ENCODE measurements at places on chromosomes 1 and 21.
A peak's percentile ranks its signal among the peaks of the same experiment; 100 is the strongest.

GRCh38 chr1:197848350-197848749 is 54.1 kb upstream of the C1orf53 start:
- DNase-seq: no peak

GRCh38 chr1:153945795-153946621 is 510 bp downstream of the DENND4B start:
- peak; percentile 64 for DNase-seq

GRCh38 chr1:112549590-112549989 is 40.8 kb downstream of the WNT2B start:
- no peak for DNase-seq

- DNase-seq: no peak
Measured at GRCh38 chr1:64328193-64328592, 124.8 kb downstream of the UBE2U start.

DNA sequence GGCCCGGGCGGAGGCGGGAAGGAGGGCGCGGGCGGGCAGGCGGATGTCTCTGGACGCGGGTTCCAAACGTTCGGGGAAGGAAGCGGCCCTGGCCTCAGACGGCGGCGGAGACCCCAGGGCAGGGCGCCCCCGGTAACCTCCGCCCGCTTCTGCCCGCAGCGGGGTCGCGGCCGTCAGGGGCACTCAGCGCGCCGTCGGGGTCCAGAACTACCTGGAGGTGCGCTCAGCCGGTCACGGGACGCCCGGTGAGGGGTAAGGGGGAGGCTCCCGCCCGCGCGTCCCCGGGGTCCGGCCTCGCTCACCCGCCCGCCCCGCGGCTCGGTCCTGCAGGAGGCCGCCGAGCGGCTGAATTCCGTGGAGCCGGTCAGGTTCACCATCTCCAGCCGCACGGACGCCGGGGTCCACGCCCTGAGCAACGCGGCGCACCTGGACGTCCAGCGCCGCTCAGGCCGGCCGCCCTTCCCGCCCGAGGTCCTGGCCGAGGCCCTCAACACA is 406 bp downstream of the PUSL1 start:
- no peak for DNase-seq

GRCh38 chr1:53410100-53410541 is 49.1 kb upstream of the DMRTB1 start:
- no peak for DNase-seq

GRCh38 chr21:34570313-34570712 is 44.6 kb downstream of the RCAN1 start:
- DNase-seq: no peak

- DNase-seq: no peak
Measured at GRCh38 chr21:14763695-14764064, 217.6 kb upstream of the SAMSN1 start.

- peak; percentile 12 for DNase-seq
Measured at GRCh38 chr1:87174724-87175245, 153.9 kb upstream of the LMO4 start.

- no peak for DNase-seq
Measured at GRCh38 chr1:5389101-5389885, 602.9 kb downstream of the NPHP4 start.

- no peak for DNase-seq
Measured at GRCh38 chr1:245855846-245856730, 651.0 kb downstream of the SMYD3 start.

DNA sequence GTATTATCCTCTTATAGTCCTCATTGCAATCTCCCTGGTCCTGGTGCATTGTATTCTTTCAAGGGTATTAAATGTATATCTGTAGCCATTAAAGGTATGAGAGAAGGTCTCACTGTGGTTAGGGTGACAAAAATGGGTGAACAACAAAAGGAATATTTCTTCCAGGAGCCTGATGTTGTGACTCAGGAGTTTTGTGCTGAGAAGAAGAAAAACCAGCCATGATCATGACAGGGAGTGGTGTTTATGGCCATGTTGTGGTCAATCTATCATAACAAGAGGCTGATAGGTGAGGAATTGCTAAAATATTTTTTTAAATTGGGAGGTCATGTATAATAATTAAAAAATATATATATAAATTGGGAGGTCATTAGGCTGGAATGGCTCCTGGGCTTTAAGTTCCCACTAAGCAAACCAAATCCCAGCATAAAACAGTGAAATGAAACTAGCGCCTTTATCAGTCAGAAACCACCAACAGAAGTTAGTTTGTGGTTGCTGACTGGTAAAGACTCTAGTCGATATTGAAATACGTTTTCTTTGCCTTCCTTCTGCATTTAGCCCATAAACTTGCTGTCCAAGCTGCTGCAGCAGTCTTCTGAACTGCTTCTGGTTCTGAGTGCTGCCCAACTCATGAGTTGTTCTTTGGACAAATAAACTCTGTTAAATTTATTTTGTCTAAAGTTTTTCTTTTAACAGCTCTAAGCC is 60.3 kb downstream of the TBX19 start:
- no peak for DNase-seq

- no peak for DNase-seq
Measured at GRCh38 chr1:27567146-27567526, 36.8 kb downstream of the AHDC1 start.

- no peak for DNase-seq
Measured at GRCh38 chr1:205275916-205276688, 45.4 kb downstream of the NUAK2 start.

DNA sequence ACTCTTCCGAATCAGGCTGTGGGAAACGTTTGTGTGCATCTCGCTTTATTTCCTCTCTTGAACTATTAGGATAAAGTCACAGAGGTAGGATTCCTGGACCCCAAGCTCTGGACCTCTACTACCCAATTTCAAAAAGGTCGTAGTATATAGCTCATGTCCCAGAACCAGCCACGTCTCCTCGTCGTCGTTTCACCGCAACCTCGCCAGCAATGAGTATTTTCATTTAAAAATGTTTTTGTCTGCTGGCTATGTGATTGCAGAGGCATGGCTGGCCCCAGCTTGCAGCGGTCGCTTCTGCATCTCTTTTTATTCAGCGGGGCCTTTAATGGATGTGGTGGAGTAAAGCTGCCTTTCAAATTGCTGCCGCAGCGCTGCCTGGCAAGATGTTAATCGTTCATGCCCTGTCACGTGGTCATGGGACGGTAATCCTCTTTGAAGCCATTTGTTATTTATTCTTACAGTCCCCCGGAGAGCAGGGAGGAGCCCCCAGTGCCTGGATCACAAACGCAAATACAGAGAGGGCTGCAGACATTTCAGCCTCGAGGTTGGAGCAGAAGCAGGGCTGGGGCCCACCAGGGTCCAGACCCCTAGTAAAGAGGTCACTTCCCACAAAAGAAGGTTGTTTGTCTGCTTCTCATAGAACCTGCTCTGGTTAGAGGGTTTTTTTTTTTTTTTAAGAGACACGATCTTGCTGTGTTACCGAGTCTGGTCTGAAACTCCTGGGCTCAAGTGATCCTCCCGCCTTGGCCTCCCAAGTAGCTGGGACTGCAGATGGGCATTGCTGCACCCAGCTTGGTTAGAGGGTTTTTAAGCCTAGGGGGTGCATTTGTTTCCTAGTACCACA is 11.6 kb upstream of the NPHP4 start:
- peak; percentile 91 for DNase-seq

DNA sequence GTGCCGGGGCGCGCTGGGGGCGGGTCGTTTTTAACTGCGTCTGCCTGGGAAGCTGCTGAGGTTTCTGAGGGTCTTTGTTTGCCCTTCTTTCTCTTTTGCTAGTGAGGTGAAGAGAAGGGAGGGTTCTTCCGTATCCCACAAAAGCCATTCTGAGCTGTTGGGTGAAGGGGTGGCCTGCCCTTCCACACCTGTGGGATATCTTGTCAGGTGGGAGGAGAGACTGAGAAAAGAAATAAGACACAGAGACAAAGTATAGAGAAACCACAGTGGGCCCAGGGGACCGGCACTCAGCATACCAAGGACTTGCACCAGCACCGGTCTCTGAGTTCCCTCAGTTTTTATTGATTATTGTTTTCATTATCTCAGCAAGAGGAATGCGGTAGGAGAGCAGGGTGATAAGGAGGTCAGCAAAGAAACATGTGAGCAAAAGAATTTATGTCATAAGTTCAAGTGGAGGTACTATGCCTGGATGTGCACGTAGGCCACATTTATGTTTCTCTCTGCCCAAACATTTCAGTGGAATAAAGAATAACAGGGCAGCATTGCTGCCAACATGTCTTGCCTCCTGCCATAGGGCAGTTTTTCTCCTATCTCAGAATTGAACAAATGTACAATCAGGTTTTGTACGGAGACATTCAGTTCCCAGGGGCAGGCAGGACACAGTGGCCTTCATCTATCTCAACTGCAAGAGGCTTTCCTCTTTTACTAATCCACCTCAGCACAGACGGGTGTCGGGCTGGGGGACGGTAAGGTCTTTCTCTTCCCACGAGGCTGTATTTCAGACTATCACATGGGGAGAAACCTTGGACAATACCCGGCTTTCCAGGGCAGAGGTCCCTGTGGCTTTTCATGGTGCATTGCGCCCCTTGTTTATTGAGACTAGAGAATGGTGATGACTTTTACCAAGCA is 972 bp downstream of the PGBD2 start:
- no peak for DNase-seq

DNA sequence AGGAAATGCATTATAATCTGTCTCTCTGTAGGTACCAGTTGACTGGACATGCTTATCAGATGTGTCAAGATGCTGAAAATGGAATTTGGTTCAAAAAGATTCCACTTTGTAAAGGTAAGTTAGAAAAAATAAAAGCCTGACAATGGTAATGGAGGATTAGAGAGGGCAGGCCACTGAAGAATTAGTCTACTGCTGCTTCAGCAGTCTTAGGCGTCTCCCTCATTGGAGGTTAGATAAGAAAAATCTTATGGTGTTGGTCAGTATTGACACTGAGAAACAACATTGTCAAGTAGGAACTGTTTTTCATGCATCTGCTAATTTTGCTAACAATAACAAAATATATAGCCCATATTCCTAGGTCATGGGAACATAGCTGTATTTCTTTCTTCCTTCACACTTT is 20.1 kb downstream of the CR2 start:
- DNase-seq: no peak

GRCh38 chr1:183807549-183808168 is 2.7 kb downstream of the RGL1 start:
- no peak for DNase-seq

- no peak for DNase-seq
Measured at GRCh38 chr1:169487561-169487960, 1.8 kb upstream of the SLC19A2 start.

DNA sequence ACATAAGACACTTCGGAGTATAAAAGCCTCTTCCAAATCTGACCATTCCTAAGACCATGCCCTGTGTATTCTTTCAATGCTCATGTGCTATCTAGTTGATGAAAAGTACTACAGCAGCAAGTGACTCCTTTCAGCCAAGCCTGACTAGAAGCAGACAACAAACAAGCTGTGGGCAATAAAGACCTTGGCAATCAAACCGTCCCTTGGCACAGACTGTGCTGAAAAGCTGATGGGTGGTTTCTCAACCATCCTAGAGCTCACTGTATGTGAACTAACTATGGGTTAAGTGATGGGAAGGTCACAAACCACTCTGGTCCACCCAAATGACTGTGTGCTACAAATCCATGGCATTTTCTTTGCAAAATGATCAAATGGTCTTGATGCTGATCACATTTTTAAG is 94.0 kb downstream of the KIAA0319L start:
- no peak for DNase-seq

DNA sequence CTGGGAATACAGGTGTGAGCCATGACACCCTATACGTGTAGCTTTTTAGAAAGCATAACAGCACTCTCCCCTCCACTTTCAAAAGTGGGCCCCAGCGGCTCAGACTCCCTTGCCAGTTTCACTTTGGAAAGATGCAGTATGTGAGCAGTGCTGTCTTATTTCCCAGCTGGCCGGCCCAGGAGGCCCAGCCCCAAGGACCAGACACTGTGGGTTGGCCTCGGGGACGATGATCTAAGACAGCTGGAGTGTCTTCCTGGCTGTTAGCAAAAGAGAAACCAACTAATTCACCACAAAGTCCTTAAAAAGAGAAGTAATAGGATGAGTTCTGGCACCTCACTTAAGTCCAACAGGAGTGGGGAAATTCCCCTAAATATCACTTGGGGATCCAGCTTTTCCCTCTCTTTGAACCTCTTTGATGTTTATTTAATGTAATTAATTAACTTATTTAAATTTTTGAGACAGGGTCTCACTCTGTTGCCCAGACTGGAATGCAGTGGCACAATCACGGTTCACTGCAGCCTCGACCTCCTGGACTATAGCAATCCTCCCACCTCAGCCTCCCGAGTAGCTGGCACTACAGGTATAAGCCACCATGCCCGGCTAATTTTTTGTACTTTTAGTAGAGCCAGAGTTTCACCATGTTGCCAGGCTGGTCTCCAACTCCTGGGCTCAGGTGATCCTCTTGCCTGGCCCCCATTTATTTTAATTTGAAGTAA is 17.6 kb upstream of the CLIC4 start:
- no peak for DNase-seq

GRCh38 chr1:12434174-12434573 is 183.8 kb downstream of the DHRS3 start:
- DNase-seq: no peak
